ENCODE measurements at places on chromosomes 16 and 17. TPM values are rescaled to one million over a fixed set of nuclear protein-coding genes. Genes with fewer than 3 reads are reported as not detected.

The SYNGR3 gene
- 0.22 TPM for total RNA-seq

The KCNJ18 gene
- total RNA-seq = not detected

The SLC16A6 gene
- total RNA-seq = 0.32 TPM

The CDR2L gene
- total RNA-seq = 23.9 TPM

The GRAPL gene
- total RNA-seq = not detected

The GLP2R gene
- not detected for total RNA-seq

The HOXB1 gene
- total RNA-seq = not detected

The ZFPM1 gene
- 0.25 TPM for total RNA-seq

The SULT1A2 gene
- not detected for total RNA-seq

The SDR42E2 gene
- not detected for total RNA-seq

The HOXB5 gene
- not detected for total RNA-seq

The PRKCB gene
- not detected for total RNA-seq

The PRSS27 gene
- not detected for total RNA-seq

The GSDMA gene
- total RNA-seq = not detected

The RGS11 gene
- 7.0 TPM for total RNA-seq

The TBC1D3K gene
- total RNA-seq = not detected

The ZFP3 gene
- total RNA-seq = 1.9 TPM

The SLC16A11 gene
- not detected for total RNA-seq

The ZPBP2 gene
- not detected for total RNA-seq

The COQ9 gene
- 31.5 TPM for total RNA-seq

The CHRNE gene
- total RNA-seq = 0.13 TPM

The TSNAXIP1 gene
- total RNA-seq = 0.65 TPM

The CHCT1 gene
- total RNA-seq = not detected

The KRTAP1-1 gene
- total RNA-seq = 1.6 TPM

The TP53TG3F gene
- total RNA-seq = not detected

The EXOC3L1 gene
- not detected for total RNA-seq

The ZBTB4 gene
- total RNA-seq = 35.9 TPM

The SLFN14 gene
- not detected for total RNA-seq

The EPOP gene
- total RNA-seq = 4.3 TPM

The CRYBA1 gene
- total RNA-seq = not detected

The CCL5 gene
- not detected for total RNA-seq

The ENPP7 gene
- total RNA-seq = not detected

The EEF2KMT gene
- total RNA-seq = 11.2 TPM

The MT1G gene
- total RNA-seq = not detected

The MYCBPAP gene
- total RNA-seq = 0.32 TPM

The MT4 gene
- total RNA-seq = not detected

Measured in GM23248 (cell line).